ENCODE measurements at places on chromosomes 5 and 9. TPM values are rescaled to one million over a fixed set of nuclear protein-coding genes. Genes with fewer than 3 reads are reported as not detected.

- no peak for DNase-seq
Observed at GRCh38 chr9:110192531-110193261, 15.3 kb downstream of the C9orf152 start.

GRCh38 chr5:120375248-120375647 lies 88.9 kb upstream of the PRR16 start:
- no peak for DNase-seq

- peak; percentile 39 for DNase-seq
Observed at GRCh38 chr5:116564312-116564711, 10.3 kb downstream of the SEMA6A start.

DNA sequence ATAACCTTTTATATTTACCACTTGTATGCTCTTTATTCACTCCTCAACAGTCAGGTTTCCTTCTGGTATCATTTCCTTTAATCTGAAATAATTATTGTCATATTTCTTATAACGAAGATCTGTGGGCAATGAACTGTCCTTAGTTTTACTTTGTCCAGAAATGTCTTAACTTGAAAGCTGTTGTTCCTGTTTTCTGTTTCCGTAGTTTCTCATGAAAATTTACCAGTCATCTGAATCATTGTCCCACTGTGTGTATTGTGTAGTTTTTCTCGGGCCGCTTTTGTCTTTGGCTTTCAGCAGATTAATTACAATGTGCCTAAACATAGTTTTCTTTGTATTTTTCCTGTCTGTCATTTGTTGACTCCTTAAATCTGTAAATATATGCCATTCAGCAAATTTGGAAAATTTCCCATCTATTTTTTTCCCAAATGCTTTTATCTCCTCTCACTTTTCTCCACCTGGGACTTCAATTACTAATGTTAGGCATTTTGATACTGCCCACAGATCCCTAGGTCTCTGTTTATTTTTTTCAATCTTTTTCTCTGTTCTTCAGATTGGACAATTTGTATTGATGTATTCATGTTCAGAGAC lies 74.9 kb downstream of the PDE8B start:
- no peak for DNase-seq

DNA sequence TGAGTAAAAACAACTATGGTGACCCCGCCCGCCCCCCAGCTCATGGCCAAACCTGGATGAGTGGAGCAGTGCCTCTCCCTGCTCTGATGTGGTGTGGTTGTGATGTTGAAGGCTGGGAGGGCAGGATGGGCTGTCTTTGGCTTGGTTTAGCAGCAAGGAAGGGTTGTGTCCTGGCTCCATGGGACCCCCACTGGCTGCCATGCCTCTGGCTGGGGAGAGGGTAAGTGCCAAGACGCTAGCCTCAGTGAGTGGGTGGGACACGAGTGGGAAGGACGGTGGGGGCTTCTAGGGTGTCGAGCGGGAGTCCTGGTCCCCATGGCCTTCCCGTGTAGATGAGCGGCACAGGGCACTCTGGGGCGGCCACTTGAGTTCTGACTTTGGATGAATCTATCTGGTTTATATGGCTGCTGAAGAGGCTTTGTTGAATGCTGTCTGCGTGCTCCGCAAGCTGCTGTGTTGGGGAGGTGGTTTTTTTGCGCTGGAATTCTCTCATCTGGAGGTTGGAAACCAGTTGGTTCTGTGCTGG lies 50.4 kb downstream of the DAB2IP start:
- no peak for DNase-seq

C9orf50 gene
- polyA plus RNA-seq: 0.27 TPM

DNA sequence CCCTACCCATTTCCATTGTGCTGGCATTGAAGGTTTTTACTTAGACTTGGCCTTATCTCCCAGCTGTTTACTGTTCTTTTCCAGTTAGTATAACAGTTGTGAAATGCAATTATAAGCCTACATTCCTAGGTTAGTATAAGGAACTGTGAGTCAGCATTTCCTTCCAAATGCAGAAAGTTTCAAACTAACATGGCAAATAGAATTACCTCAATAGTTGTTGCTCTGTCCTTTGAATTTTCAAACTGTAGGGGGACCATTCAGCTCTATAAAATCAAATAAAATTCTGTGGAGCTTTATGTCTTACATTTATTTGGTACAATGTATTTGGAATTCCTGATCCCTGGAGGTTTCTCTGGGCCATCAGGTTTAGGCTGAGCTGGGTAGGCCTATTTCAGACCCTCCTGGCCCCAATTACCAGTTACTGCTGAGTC lies 47.2 kb downstream of the ARHGEF28 start:
- peak; percentile 59 for DNase-seq

- DNase-seq: no peak
Observed at GRCh38 chr9:2356041-2356790, 265.4 kb upstream of the VLDLR start.

All from small intestine (tissue), 16 donors.